ENCODE measurements at places on chromosomes 11 and 22. TPM values are rescaled to one million over a fixed set of nuclear protein-coding genes. Genes with fewer than 3 reads are reported as not detected.

GRCh38 chr11:23684701-23685100 is 812.2 kb upstream of the LUZP2 start:
- no peak for DNase-seq
- H3K27me3 ChIP-seq: no peaks in the 10 kb centered on the region
- H3K27ac ChIP-seq: no peak overlapping the region

DNA sequence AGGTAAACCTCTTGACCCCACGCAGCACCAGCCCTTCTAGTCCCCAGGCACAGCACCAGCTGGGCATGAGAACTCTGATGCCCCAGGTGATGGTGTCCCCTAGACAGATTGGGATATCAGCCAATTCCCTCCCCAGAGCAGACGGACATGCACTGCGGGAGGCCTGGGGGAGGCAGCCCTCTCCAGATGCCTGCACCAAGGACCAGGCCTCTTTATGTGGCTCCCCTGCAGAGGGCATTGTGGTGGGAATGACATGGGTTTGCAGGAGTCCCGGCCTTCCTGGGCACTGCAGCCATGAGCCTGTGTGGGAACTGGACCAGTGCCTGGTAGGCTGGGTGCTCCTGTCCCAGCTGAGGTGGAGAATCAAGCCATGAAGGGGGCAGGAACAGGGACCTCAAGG is 25.9 kb downstream of the PPM1F start:
- no peak for DNase-seq
- H3K4me3 ChIP-seq: no peak overlapping the region
- no peaks in the 10 kb centered on the region for H3K27me3 ChIP-seq
- H3K4me1 ChIP-seq: no peaks in the 10 kb centered on the region
- H3K36me3 ChIP-seq: peaks cover 75% of the 10 kb centered on the region

Gene CALCA
- total RNA-seq: not detected

- H3K27me3 ChIP-seq: no peaks in the 10 kb centered on the region
- no peak overlapping the region for H3K27ac ChIP-seq
These were observed 111.7 kb downstream of the TEAD1 start for GRCh38 chr11:12785901-12786300.

GRCh38 chr11:75888416-75888815 is 73.4 kb downstream of the UVRAG start:
- no peak overlapping the region for H3K27ac ChIP-seq
- H3K4me3 ChIP-seq: no peak overlapping the region

Gene GLYATL2
- 0.87 TPM for total RNA-seq

GRCh38 chr11:115653926-115654325 is 149.7 kb upstream of the CADM1 start:
- H3K27me3 ChIP-seq: peaks cover 20% of the 10 kb centered on the region
- H3K4me3 ChIP-seq: no peak overlapping the region
- DNase-seq: no peak
- H3K4me1 ChIP-seq: peaks cover under 1% of the 10 kb centered on the region
- no peaks in the 10 kb centered on the region for H3K36me3 ChIP-seq
- no peak overlapping the region for H3K27ac ChIP-seq

Gene DGCR6
- total RNA-seq: 11.2 TPM
